Uterine smooth muscle cell (primary cell): ENCODE measurements at places on chromosomes 16 and 17. TPM values are rescaled to one million over a fixed set of nuclear protein-coding genes. Genes with fewer than 3 reads are reported as not detected.

Gene ABCC3
- 2.2 and 8.7 TPM in 2 replicates for total RNA-seq

Gene ANKRD40CL
- not detected in 2 replicates for total RNA-seq

Gene CCL17
- total RNA-seq = not detected in 2 replicates

Gene STH
- total RNA-seq = not detected in 2 replicates

Gene SOST
- not detected in 2 replicates for total RNA-seq

Gene BTBD17
- total RNA-seq = not detected in 2 replicates

Gene ALOX15B
- 0.12 TPM in 1 of 2 replicates, not detected in the other for total RNA-seq

Gene KRT12
- under 0.01 TPM in 1 of 2 replicates, not detected in the other for total RNA-seq

Gene ABCA10
- 0.44 and 1.00 TPM in 2 replicates for total RNA-seq

Gene NPIPB6
- total RNA-seq = 0.33 and 0.75 TPM in 2 replicates

Gene KRT25
- not detected in 2 replicates for total RNA-seq

Gene ALDOC
- total RNA-seq = 56.9 and 110 TPM in 2 replicates

Gene PLA2G15
- total RNA-seq = 32.1 and 38.0 TPM in 2 replicates

Gene GPR142
- not detected in 2 replicates for total RNA-seq

Gene ACSF3
- 25.1 and 26.6 TPM in 2 replicates for total RNA-seq

Gene WNT3
- 0.62 and 1.00 TPM in 2 replicates for total RNA-seq

Gene CCL8
- not detected in 2 replicates for total RNA-seq

Gene HOXB6
- total RNA-seq = 0.62 and 0.77 TPM in 2 replicates

Gene PCGF2
- 2.2 and 4.0 TPM in 2 replicates for total RNA-seq

Gene DGKE
- total RNA-seq = 9.5 and 9.6 TPM in 2 replicates

Gene TMEM114
- not detected in 2 replicates for total RNA-seq

Gene PRSS21
- 1.6 and 3.4 TPM in 2 replicates for total RNA-seq

Gene KRTAP4-6
- not detected in 2 replicates for total RNA-seq

Gene RAB26
- 1.1 and 1.4 TPM in 2 replicates for total RNA-seq

Gene CSH2
- total RNA-seq = under 0.01 TPM in 1 of 2 replicates, not detected in the other

Gene STAC2
- total RNA-seq = not detected in 2 replicates

Gene GNAO1
- total RNA-seq = under 0.01 TPM in 2 replicates

Gene TBC1D26
- under 0.01 TPM in 2 replicates for total RNA-seq

Gene CUEDC1
- total RNA-seq = 6.1 and 7.7 TPM in 2 replicates

Gene KRT15
- total RNA-seq = 5.7 and 15.3 TPM in 2 replicates

Gene KRTAP2-2
- total RNA-seq = not detected in 2 replicates

Gene PRAC2
- total RNA-seq = not detected in 2 replicates

Gene PRR35
- 0.11 TPM in 1 of 2 replicates, not detected in the other for total RNA-seq
